ENCODE measurements at places on chromosomes 13 and 19.

- peaks cover 17% of the 10 kb centered on the region for H3K4me1 ChIP-seq
- no peaks in the 10 kb centered on the region for H3K27me3 ChIP-seq
- no peak overlapping the region for H3K27ac ChIP-seq
- no peak for DNase-seq
- H3K4me3 ChIP-seq = peak overlapping the region; percentile 74
Observed at GRCh38 chr19:51572410-51572809, 1.3 kb downstream of the ZNF175 start.

- H3K36me3 ChIP-seq = peaks cover 7% of the 10 kb centered on the region
- no peak overlapping the region for H3K4me3 ChIP-seq
- no peak overlapping the region for H3K27ac ChIP-seq
- H3K4me1 ChIP-seq = peaks cover 55% of the 10 kb centered on the region
- no peaks in the 10 kb centered on the region for H3K27me3 ChIP-seq
Observed at GRCh38 chr19:55645512-55645881, 2.0 kb downstream of the ZNF581 start.

DNA sequence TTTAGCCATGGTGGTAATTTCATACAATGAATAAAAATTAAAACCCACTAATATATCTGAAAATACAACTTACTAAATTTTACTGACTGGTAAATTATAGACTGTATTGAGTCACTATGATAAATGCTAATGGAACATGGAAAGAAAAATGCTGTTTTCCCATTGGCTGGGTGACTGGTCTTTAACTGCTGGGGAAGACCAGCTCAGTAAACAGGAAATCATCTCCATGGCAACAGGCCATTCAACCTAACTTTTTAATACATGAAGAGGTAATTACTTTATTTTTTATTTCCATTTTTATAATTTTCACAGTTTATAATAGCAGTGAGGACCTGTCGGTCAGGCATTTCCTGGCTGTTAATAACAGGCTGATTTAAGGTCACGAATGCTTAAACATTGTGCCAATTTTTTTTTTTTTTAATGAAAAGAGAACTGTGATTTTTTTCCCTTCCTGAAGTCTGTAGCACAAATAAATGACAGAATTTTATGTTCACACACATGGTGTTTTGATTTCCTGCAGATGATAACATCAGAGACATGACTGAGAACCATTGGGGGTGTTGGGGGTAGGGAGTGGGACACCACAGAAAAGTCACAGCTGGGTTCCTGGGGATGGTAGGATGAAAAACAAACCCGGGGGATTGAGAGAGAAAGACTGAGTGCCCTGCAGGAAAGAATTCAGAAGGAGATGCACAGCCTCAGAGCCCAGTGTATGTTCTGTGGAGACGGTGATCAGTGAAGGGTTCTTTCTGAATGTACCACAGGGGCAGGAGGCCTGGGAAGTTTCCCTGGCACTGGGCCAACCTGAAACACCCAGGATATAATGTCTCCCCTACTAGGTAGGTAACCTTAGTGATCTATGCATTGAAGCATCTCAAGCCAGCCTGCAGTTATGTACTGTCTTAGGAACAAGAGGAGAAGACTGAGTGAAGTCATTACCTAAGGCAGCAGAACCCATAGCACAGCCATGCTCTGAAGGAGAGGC lies 297.1 kb downstream of the COG6 start:
- no peak overlapping the region for H3K4me3 ChIP-seq
- H3K27ac ChIP-seq = no peak overlapping the region
- no peaks in the 10 kb centered on the region for H3K4me1 ChIP-seq
- H3K36me3 ChIP-seq = no peaks in the 10 kb centered on the region

DNA sequence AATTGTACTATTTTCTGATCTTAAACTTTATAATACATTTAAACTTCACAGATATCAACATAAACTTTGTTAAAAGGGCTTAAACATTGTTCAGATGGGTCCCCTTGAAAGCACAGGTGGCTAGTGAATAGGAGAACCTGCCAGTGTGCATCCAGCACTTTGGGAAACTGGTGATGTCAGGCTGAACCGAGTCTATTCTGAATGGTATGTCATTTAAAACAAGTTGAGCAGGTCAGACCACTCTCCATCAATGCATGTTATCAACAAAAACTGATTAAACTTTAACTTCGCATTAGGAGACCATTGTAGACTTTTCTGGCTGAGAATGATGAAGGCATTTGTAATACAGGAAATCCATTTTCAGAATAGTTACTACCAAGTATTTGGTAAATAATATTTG lies 50.1 kb upstream of the FREM2 start:
- no peaks in the 10 kb centered on the region for H3K36me3 ChIP-seq
- no peak overlapping the region for H3K27ac ChIP-seq
- no peaks in the 10 kb centered on the region for H3K4me1 ChIP-seq
- no peaks in the 10 kb centered on the region for H3K27me3 ChIP-seq
- H3K4me3 ChIP-seq = no peak overlapping the region

- H3K27me3 ChIP-seq = peaks cover 52% of the 10 kb centered on the region
- H3K27ac ChIP-seq = no peak overlapping the region
- H3K36me3 ChIP-seq = no peaks in the 10 kb centered on the region
- DNase-seq = no peak
- H3K4me3 ChIP-seq = no peak overlapping the region
Observed at GRCh38 chr19:46491975-46492682, 3.5 kb downstream of the PNMA8B start.
